ENCODE measurements at places on chromosomes 12 and 14.

GRCh38 chr12:94133964-94134795 is 14.2 kb upstream of the PLXNC1 start:
- peak; percentile 50 for DNase-seq

- no peak for DNase-seq
Measured at GRCh38 chr14:94974422-94974821, 182.9 kb downstream of the DICER1 start.

DNA sequence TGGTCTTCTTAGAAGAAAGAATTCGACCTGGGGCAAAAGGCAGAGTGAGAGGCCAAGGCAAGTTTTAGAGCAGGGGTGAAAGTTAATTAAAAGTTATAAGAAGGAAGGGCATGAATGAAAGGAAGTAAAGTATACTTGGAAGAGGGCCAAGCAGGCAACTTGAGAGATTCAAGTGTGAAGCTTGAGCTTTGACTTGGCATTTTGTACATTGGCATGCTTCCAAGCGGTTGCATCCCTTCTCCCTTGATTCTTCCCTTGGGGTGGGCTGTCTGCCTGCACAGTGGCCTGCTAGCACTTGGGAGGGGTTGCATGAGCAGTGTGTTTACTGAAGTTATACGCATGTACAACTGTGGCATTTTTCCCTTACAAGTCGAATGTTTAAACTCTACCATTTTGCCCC is 74.8 kb upstream of the MGAT4C start:
- no peak for DNase-seq

GRCh38 chr14:54627219-54627539 is 60.3 kb downstream of the SAMD4A start:
- DNase-seq = no peak

DNA sequence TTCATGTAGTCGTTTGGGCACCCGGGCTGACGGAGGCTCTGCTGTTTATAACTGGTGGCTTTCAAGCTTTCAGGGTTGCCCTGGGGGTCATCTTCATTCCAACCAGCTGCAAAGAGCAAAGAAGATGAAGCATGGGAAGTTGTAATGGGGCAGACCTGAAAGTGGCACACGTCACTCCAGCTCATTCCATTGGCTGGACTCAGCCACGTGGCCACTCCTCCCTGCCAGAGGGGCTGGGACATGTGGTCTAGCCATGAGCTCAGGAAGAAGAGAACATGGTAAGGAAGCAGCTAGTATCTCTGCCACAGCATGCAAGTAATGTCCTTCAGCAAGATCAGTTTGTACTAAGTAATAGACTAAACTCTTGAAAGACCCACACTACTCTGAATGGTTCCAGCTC is 51.7 kb upstream of the FERMT2 start:
- peak; percentile 40 for DNase-seq

DNA sequence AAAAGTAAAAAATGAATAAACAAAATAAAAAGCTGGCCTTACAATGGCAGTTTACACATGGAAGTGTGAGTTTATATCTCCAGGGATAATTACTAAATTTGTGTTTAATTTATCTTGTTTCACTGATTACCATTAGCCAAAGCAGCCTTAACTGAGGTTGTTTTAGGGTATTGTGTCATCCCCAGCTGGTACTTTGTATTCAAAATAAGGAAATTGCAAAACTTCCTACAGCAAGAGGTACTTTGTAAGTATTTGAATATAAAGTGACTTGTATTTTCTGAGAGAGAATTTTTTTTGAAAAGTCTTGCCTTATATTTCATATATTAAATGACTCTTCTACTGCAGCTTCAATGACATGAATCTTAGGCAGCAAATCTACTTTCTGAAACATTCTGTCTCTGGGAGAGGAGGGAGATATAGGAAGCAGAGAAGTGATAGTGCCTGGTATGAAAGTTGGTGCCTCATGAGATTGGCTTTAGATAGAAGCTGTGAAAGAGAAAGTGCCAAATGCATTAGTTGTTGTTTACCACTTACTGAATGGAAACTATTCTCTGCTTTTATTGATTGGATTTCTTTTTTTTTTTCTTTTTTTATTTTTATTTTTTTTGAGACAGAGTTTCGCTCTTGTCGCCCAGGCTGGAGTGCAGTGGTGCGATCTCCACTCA is 6.7 kb downstream of the FNTB start:
- DNase-seq = no peak

DNA sequence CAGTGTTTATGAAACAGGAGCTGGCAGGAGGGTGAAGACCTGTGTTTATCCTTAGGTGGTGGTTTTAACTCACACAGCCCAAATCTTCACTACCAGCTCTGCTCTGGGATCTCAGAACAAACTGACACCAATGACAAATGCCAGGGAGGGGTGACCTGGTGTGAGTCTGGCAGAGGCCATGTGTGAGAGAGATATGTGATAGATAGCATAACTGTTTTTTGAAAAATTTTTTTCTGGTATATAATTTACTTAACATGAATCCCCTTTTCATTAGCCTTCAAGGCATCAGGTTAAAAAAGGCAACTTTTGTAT is 51.5 kb downstream of the SLC38A4 start:
- DNase-seq = peak; percentile 22

DNA sequence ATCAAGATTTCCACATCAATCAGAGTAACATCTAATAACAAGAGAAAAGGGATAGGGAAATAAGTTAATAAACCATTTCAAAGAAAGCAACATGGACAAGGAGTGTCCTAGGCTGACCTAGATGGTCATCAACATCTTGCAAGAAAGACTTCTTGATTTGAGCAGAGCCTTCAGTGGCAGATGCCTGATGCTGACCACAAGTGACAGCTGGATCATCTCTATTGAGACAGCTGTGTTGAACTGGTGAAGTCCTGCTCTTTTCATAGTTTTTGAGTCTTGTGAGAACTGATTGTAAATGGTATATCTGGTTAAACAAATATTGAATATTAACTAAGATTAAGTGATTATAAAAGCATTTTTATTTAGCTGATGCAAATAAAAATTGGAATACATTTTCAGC is 1083.6 kb upstream of the LRFN5 start:
- DNase-seq = no peak

GRCh38 chr14:55136885-55137786 is 8.1 kb downstream of the LGALS3 start:
- no peak for DNase-seq
